ENCODE measurements at places on chromosomes 4 and X. TPM values are rescaled to one million over a fixed set of nuclear protein-coding genes. Genes with fewer than 3 reads are reported as not detected.
A peak's percentile ranks its signal among the peaks of the same experiment; 100 is the strongest.

Gene CCDC160
- polyA plus RNA-seq: 13.6 TPM

Gene CD40LG
- 0.09 TPM for polyA plus RNA-seq

Gene GUCY1B1
- polyA plus RNA-seq: 70.8 TPM

Gene PDCL2
- not detected for polyA plus RNA-seq

Gene GPR50
- polyA plus RNA-seq: 0.08 TPM

Gene XPNPEP2
- 54.3 TPM for polyA plus RNA-seq

Gene GPM6B
- polyA plus RNA-seq: 19.6 TPM

Gene DCLK2
- polyA plus RNA-seq: 12.4 TPM

Gene SLC6A14
- polyA plus RNA-seq: 0.09 TPM

Gene MAGEC2
- not detected for polyA plus RNA-seq

Gene WNK3
- polyA plus RNA-seq: 6.4 TPM

Gene GPC4
- polyA plus RNA-seq: 21.7 TPM

Gene MEPE
- polyA plus RNA-seq: not detected

Gene BCORL1
- 17.8 TPM for polyA plus RNA-seq

GRCh38 chr4:19187096-19187495, 1064.6 kb upstream of the SLIT2 start:
- no peak for DNase-seq

GRCh38 chr4:119532319-119532718, 96.3 kb downstream of the PDE5A start:
- DNase-seq: no peak

- DNase-seq: no peak
These were observed 45.4 kb downstream of the MBNL3 start for GRCh38 chrX:132443196-132444135.

DNA sequence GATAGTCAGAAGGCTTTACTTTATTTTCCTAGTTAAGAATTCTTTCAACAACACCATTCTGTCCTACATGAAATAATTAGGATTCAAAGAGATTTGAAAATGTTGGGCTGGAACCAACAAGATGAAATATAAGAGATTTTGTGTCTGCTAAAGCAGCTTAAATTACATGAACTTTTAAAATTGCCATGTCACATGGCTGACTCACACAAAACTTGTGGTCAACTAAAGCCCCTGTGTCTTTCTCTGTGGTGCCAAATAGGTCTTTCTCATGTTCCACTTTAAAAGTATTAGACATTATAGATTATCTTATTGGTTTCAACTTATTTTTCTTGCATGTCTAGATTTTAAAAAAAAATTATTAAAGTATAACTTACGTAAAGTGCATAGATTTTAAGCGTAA, 60.8 kb upstream of the FHL1 start:
- DNase-seq: no peak

GRCh38 chrX:19019996-19020395, 36.1 kb upstream of the PHKA2 start:
- DNase-seq: no peak

DNA sequence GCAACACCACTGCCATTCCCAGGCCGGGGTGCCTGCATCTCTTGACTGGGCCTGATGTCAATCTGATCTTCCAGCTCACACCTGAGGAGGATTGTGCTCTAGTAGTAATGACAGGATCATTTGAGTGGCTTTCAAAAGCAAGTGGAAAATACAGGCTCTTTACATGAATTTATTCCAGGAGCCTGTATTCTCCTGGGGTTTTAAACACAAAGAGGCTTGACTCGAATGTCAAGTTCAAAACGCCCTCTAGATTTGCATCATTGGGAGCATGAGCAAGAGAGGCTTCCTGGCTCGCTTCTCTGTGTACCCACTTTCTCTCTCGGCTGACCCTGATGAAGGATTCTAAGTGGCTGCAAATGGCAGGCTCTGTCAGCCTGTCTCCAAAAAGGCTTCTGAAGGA, 199.5 kb upstream of the PUDP start:
- DNase-seq: no peak

GRCh38 chr4:87388901-87389300, 2.1 kb downstream of the HSD17B11 start:
- no peak for DNase-seq

DNA sequence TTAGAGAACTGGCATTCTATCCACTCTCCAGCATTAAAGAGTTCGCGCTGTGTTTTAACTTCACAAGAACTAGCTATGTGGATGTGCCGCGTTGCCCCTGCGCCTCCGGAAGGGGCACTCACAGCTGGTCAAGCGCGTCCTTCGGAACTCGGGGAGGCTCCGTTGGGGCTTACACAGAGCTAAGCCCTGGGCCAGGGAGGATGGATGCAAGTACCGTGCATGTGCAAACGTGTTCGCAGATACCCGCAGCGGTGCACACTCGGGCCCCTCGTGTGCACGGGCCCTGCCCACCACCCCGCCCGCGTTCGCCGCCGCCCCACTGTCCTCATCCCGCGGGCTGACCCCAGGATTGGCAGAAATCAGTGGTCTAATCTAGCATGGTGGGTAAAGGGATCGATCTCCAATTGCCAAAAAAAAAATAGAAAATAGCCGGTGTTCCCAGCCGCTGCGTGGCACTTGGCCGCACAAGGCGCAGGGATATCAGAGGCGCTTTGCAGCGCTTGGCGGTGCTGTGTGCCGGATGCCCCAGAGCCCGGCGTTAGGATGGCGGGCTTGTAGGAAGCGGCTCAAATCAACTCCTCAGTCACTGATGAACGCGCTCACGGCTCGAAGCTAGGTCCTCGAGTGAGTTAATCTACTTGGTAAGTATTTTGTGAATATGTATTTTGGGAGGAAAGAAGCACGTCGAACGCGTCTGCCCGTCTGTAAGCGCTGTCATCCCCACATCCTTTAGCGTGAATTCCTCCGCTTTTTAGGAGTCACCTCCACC, 989 bp upstream of the PCDH10 start:
- peak; percentile 31 for DNase-seq

DNA sequence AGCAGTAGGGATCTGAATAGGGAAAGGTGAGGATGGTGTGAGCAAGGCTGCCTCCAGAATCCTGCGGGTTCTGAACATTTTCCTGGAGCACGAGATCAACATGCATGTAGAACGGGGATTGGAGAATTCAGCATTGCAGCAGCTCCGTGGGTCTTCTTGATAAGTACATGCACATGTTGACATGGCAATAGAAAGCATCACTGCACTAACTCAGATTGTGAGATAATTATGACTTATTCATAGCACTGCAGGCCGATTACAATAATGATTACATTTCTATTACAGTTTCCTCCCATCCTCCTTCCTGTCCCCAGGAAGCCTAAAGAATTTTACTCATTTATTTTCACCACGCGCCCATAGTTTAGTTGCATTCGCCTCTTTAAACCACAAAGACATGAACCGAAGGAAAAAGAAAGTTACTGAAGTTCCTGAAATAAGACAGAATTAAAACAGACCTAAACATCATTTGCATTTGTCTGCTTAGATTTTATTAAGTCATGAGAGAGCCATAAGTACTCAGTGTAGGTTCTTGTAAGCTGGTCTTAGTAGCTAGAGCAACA, 61.3 kb upstream of the ARX start:
- DNase-seq: no peak

DNA sequence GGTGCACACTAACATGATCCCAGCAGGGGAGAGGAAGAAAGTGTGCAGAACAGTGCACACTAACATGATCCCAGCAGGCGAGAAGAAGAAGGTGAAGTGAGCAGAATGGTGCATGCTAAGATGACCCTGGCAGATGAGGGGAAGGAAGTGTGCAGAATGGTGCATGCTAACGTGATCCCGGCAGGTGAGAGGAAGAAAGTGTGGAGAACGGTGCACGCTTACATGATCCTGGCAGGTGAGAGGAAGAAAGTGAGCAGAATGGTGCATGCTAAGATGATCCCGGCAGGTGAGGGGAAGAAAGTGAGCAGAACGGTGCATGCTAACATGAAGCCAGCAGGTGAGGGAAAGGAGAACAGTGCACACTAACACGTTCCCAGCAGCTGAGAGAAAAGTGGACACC, 83.7 kb downstream of the ACOX3 start:
- no peak for DNase-seq

GRCh38 chr4:88719381-88719780, 21.8 kb upstream of the NAP1L5 start:
- no peak for DNase-seq

- DNase-seq: no peak
These were observed 959.6 kb downstream of the RPA4 start for GRCh38 chrX:97843200-97843811.

- no peak for DNase-seq
These were observed 2238.4 kb downstream of the PCDH7 start for GRCh38 chr4:32958586-32958985.

GRCh38 chr4:20248155-20248558, 3.5 kb upstream of the SLIT2 start:
- DNase-seq: no peak

DNA sequence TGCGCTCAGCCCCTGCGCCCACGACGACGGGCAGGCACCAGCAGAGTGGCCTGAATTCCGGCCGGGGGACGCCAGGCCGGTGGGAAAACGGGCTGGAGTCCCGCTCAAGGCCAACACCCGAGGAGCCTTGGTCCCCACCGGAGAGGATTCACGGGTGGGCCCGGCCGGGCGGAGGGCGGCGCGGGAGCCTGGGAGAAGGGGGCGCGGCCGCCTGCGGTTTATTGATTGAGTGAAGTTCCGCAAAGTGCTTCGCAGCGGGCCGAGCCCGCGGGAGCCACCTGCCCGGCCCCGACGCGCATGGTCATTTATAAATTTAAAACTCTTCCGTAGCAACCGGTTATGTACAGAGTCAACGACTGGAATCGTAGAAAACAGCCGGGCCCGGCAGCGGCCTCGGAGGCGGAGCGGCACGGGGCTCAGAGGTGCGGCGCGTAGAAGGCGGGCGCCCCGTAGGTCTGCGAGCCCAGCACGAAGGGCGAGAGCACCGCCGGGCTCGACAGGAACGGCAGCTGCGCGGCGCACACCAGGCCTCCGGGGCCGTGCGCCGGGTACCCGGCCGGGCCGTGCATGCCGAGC, 3.6 kb downstream of the NKX1-1 start:
- no peak for DNase-seq

DNA sequence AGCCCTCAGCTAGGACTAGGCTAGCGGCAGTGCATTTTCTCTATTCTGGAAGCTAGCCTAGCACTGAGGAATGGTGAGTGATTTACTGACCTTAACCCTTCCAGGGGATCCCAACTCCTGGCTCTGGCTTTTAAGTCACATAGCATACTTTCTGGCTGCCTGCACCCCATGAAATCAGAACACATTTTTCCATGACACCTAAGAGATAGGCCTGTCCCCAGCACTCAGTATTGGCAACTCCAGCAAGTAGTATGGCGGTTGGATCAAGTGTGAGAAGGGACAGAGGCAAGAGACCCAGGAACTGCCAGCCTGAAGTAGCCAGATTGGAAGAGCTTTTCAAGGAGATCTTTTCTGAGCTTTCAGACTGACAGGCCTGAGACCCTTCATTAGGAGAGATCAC, 8.2 kb downstream of the FGF16 start:
- no peak for DNase-seq

- DNase-seq: no peak
These were observed 18.5 kb downstream of the LRRC66 start for GRCh38 chr4:52001616-52002015.

DNA sequence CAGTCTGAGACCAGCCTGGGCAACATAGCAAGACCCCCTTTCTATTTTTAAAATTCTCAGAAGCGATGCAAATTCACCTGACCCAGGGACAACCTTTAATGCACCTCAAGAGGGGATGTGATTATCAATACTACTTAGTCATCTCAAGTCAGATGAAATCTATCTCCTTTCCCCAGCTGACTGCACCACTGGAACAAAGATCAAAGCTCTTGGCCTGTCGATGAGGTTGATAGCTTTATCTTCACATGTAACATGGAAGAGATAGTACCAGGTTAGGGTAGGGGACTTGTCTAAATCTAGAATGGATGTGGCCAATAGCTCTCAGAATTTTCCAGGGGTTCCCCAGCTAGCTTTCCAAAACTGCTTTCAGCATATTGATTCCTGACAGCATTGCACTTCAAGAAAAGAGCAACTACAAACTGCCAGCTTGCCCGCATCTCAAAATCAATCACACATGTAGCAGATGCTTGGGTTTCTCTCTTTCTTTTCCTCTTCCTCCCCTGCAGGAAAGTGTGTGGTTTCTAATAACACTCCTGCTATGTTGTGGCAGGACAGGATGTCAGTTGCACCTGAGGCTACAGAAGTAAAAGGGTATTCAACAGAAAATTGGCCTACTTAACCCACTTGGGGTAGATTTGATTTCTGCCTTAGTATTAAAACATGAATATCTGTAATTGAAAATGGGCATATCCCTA, 12.2 kb upstream of the TMEM164 start:
- no peak for DNase-seq

DNA sequence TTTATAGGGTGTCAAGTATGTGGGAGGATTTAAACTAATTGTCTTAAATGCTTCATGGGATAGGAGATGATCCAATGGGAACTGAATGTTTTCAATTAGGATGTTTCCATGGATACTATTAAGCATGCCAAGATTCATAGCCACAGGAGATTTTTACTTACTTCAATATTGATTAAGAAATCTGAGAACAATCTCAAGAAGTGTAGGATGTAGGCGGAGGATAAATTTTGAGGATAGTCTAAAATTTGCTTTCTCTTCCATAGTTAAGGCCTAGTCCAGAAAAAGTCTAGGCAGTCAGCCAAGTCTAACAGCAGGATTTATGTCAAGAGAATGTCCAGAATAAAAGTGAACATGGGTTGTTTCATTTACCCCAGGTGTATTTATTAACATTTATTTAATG, 32.8 kb downstream of the REPS2 start:
- no peak for DNase-seq

DNA sequence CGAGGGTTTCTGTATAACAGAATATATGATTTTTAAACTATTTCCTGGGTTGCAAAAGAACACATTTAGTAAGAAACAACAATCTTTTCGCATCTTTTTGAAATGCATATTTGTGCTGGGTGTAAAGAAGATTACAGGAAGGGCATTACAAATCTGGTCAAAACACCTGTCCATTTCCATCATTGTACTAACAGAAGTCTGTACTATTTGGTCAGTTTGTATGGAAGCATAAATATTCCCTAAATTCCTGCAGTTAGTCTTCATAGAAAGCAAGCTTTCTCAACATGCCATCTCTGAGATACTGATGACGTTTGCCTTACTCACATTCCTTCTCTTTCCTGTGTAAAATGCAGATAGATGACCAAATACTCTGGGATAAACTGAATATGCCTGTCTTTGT, 203.3 kb downstream of the NWD2 start:
- no peak for DNase-seq
